GM12878 (cell line): ENCODE measurements at places on chromosomes 4 and X. TPM values are rescaled to one million over a fixed set of nuclear protein-coding genes. Genes with fewer than 3 reads are reported as not detected.

The N4BP2 gene
- 10.6 and 10.9 TPM in 2 replicates for total RNA-seq

The TMEM35A gene
- total RNA-seq: not detected in 2 replicates

DNA sequence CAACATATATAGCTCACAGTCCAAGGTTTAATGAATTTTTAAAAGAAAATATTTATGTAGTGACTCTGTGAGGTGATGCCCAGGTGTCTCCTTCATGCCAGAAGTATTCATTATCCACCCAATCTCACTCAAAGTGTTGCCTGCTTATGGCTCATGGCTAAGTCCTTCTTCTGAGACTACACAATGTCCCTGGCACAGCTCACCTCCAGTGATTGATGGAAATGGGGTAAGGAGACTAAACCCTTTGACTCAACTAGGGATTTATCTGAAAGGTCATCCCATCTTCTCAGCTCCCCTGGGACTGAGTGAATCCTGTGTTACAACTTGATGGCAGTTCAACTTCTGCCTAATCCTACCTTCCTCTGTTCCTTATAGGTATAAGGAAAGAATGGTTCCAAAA lies 74.2 kb downstream of the FAM13A start:
- H3K27me3 ChIP-seq: no peaks in the 10 kb centered on the region
- no peak overlapping the region for H3K4me3 ChIP-seq
- no peak overlapping the region for H3K27ac ChIP-seq
- no peaks in the 10 kb centered on the region for H3K4me1 ChIP-seq

GRCh38 chr4:138890891-138891570 lies 124.5 kb upstream of the NOCT start:
- H3K36me3 ChIP-seq: no peaks in the 10 kb centered on the region
- H3K4me3 ChIP-seq: no peak overlapping the region
- DNase-seq: no peak
- H3K4me1 ChIP-seq: peaks cover 7% of the 10 kb centered on the region
- H3K27me3 ChIP-seq: no peaks in the 10 kb centered on the region

GRCh38 chr4:141469392-141469791 lies 167.0 kb upstream of the IL15 start:
- DNase-seq: no peak
- H3K27ac ChIP-seq: no peak overlapping the region
- H3K36me3 ChIP-seq: no peaks in the 10 kb centered on the region
- no peaks in the 10 kb centered on the region for H3K4me1 ChIP-seq

DNA sequence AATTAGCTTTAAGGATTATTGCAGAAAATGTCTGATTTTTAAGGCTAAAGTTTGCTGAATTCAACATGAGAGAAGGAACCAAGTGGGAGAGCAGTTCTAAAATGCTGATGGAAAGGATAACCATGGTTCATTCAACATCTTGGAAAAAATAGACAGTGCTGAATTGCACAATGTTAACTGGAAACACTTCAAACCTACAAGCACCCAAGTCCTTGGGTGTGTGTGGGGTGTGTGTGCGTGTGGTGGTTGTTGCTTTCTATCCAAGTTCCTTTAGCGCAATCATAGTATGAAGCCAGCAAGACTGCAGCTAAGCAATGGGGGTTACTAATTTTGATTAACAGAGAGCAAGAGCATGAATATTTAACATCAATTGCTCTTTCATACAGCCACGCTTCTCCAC lies 29.3 kb upstream of the SCOC start:
- no peaks in the 10 kb centered on the region for H3K27me3 ChIP-seq
- H3K4me3 ChIP-seq: no peak overlapping the region
- H3K27ac ChIP-seq: no peak overlapping the region
- no peak for DNase-seq
- no peaks in the 10 kb centered on the region for H3K4me1 ChIP-seq
- H3K36me3 ChIP-seq: no peaks in the 10 kb centered on the region

DNA sequence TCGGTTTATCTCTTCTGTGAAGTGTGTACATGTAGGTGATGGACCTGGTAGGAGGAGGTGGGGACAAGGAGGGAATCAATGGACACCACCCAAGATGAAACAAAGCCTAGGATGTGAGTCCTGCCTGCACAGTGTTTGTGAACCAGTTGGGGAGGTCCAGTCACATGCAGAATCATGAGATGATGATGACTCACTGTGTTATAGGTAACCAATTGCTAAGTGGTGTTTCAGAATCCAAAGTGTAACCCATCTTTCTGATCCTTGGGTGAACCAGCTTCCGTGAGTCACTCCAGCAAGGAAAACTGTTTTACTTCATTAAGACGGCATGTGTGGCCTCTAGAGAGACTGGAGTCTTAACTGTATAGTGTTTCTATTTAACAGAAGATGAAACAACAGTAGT lies 57.9 kb upstream of the HPF1 start:
- H3K4me3 ChIP-seq: no peak overlapping the region
- no peaks in the 10 kb centered on the region for H3K4me1 ChIP-seq
- H3K36me3 ChIP-seq: no peaks in the 10 kb centered on the region
- no peak overlapping the region for H3K27ac ChIP-seq
- DNase-seq: no peak

DNA sequence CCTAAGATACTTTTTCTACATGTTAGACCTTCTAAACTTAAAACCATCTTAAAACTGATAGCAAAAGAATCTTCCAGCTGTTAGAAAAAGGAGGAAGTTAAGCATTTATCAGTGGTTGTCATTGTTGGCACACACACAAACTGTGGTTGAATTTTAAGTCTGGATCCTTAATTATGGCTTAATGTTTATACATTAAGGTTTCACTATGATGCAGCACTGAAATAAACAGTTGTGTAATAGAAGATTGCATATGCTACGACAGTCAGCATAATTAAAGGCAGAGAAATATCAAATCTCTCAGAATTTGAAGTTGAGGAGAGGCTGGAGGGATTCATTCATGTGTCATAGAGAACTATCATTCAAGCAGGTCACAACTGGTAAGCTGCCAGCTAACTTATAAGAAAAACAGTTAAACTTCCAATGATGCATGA lies 32.3 kb downstream of the ADGRA3 start:
- peak; percentile 38 for DNase-seq
- H3K36me3 ChIP-seq: no peaks in the 10 kb centered on the region
- no peak overlapping the region for H3K4me3 ChIP-seq
- H3K4me1 ChIP-seq: no peaks in the 10 kb centered on the region

DNA sequence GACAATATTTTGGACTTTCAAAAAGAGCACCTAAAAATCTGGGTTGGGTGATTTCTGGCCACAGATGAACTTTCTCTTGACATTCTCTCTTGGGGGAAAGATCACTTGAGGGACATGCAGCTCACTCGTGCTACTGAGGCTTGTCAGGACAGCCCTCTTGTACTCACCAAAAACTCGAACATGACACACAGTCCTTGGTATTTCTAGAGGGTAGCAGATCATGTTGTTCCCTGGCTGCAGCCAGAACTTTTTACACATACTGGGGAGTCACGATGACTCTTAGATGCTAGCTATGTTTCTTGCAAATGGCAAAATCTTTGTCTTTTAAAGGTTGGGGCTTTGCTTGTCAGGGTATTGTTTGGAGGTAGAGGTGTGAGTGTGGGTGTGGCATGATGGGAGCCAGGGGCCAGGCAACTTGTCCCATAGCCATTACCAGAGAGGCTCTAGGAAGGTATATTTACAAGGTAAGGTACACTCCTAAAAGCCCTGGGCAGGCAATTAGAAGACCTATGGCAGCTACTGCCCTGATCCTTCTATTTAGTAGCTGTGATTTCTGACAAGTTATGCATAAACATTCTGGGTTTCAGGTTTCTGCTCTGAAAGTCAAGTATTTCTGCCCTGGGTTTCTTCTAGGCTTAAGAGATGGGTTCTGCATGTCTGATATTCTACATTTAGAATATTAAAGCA lies 241.7 kb upstream of the TLL1 start:
- no peak overlapping the region for H3K4me3 ChIP-seq
- no peaks in the 10 kb centered on the region for H3K36me3 ChIP-seq
- H3K27me3 ChIP-seq: no peaks in the 10 kb centered on the region
- no peak overlapping the region for H3K27ac ChIP-seq

DNA sequence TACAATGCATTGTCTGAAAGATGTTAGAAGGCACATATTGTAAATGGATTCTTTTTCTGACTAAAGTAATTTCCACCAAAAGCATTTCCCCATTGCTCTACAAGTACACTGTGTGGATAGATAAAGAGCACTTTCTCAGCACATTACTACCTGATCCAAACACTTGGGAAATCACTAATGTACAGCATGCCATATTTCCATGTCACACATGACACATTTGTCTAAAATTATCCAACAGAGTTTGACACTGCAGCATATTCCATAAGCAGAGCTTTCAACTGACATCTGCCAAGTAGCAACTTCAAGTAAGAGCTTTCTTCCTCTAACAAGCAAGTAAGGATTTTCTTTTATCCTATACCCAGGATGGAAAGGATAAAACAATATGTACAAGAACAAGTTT lies 49.5 kb downstream of the REELD1 start:
- peaks cover 14% of the 10 kb centered on the region for H3K4me1 ChIP-seq
- no peak overlapping the region for H3K4me3 ChIP-seq
- no peaks in the 10 kb centered on the region for H3K36me3 ChIP-seq
- no peaks in the 10 kb centered on the region for H3K27me3 ChIP-seq

DNA sequence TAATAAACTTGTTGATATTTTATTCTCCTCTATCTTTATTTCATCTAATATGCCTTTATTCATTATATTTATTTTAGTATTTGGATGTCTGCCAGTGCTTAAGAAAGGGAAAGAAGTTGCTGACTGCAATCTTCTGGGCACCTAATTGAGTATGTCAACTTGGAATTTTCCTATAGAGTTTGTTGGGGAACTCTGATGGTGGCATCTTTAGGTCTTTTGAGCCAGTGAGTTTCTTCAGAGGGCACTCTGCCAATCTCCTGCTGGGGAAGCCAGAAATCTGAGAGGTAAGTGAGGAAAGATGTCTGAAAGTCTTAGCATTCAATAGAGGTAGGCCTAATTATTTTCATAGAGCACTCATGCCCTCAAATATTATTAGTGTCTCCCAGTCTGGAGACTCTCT lies 475.0 kb downstream of the GABRG1 start:
- H3K27me3 ChIP-seq: no peaks in the 10 kb centered on the region
- no peak overlapping the region for H3K4me3 ChIP-seq
- no peak for DNase-seq
- H3K36me3 ChIP-seq: no peaks in the 10 kb centered on the region

- H3K4me1 ChIP-seq: peaks cover 20% of the 10 kb centered on the region
- no peaks in the 10 kb centered on the region for H3K27me3 ChIP-seq
- no peaks in the 10 kb centered on the region for H3K36me3 ChIP-seq
- H3K4me3 ChIP-seq: no peak overlapping the region
Measured at GRCh38 chrX:107712231-107713202, 63.1 kb downstream of the TSC22D3 start.
